CD14-positive monocyte (primary cell): ENCODE measurements at places on chromosomes 6 and 20. TPM values are rescaled to one million over a fixed set of nuclear protein-coding genes. Genes with fewer than 3 reads are reported as not detected.

- no peak for DNase-seq
Observed at GRCh38 chr6:141264101-141264500, 868.6 kb upstream of the GJE1 start.

DNA sequence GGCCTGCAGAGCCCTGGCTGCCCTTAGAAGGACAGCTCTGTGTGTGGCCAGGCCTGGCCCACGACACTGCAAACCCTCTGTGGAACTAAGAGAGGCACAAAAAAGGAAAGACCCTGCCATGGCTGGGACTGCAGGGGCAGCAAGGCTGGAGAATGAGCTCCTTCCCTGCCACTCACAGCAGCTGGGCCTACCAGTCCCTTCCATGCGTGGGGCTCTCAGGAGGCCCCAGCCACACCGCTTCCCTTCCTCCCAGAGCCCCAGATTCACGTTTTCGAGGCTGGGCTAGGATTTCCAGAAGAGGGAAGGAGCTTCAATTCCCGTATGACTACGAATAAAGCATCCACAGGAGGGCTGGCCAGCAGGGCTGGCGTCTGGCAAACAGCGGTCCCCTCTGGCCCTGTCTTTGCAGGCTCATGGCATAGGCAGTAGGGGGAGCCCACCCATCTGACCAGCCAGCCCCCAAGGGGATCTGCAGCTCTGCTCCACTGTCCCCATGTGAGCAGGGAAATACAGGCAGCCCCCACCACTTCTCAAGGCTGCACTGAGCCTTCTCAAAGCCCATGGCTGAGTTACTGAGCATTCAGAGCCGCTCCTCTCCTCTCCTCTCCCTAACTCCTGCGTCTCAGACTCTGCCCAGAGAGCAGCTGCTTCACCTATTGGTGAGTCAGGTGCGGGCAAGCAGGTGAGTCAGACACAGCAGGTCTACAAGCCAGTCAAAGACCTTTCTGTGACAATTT, 53.1 kb downstream of the NINL start:
- no peak for DNase-seq

DNA sequence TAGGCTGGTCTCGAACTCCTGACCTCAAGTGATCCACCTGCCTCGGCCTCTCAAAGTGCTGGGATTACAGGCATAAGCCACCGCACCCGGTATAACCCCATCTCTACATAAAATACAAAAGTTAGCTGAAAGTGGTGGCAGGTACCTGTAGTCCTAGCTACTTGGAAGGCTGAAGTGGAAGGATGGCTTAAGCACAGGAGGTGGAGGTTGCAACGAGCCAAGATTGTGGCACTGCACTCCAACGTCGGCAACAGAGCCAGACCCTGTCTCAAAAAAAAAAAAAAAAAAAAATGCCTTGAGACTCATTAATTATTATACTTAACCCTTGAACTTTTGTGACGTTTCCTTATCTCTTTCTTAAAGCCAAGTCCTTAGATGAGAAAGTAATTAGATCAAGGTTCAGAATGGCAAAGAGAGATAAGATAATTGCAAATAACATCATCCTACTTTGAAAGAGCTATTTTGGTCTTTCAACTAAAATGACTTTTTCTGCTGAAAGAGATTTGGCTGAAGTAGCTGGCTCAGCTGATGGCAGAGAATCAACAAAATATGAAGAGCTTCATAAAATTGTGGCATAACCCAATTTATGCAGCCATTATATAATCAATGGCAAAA, 4.7 kb upstream of the SHLD1 start:
- DNase-seq: no peak

- no peak for DNase-seq
Observed at GRCh38 chr6:129704708-129705107, 5.3 kb downstream of the ARHGAP18 start.

- no peak for DNase-seq
Observed at GRCh38 chr6:80250391-80250997, 144.0 kb downstream of the BCKDHB start.

DNA sequence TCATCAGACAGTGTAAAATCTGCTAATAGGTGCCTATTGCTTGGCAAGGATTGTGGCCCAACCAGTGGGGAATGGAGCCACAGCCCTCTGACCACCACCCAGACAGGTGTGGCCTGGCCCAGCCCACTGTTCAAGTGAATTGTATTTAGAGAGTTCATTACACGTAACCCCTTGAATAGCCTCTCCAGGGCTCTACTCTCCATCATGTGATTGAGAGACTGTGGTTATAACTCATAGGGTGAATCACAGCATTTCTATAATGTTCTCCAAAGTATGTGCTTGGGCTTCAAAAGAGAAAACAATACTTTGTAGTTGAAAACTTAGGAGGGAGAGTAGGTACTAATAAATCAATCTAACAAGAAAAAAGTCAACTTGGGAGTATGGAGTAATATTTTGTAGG, 38.4 kb downstream of the ALDH8A1 start:
- DNase-seq: no peak

DNA sequence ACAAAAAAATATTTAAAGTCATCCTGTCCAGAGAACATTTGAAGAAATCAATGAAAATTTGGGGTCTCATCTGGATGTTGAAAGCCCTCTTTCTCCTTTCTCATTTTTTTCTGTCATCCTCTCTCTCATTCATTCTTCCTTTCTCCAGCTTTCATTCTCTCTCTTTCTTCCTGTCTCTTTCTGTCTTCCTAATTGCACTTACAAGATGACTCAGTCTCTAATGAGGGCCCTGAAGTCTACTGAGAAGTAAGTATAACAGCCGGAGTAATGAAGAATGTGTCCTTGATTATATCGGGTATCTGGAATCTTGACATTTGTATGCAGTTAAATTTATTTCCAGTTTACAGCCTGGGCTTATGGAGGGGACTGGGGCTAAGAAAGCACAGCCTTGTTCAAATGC, 232.2 kb upstream of the SULF2 start:
- no peak for DNase-seq

- DNase-seq: no peak
Observed at GRCh38 chr6:168222115-168223043, 97.2 kb downstream of the DACT2 start.

DNA sequence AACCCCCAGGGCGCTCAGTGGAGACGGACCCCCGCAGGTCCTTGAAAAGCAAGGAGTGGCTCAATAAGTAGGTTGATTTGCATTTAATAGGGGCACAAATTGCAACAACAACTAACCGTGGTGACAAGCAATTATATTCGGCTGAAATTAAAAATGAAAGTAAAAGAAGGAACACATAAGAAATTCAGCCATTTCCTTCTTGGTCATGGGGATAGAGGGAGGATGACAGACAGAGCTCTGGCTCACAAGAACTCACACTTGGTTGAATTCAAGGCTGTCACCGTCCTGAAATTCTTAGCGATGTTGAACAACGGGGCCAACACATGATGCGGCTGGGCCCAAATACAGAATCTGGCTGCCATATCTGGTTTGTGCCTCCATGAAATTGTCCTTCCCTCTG, 129.0 kb downstream of the EDN3 start:
- peak; percentile 3 for DNase-seq

DNA sequence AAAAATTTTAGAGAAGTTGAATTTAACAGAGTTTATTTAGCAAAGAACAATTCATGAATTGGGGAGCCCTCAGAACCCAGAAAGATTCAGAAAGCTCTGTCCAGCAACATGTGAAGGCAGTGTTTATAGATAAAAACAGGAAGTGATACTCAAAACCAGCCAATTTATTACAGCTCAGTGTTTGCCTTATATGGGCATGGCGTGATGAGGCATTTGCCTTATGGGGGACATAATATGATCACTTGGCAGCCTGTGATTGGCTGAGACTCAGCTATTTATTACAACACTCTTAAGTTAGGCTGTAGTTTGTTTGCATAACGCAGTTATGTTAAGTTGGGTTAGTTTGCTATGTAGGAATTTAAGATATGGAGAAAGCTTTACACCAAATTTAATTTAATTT, 11.5 kb downstream of the HLA-DPA1 start:
- DNase-seq: peak; percentile 91

DNA sequence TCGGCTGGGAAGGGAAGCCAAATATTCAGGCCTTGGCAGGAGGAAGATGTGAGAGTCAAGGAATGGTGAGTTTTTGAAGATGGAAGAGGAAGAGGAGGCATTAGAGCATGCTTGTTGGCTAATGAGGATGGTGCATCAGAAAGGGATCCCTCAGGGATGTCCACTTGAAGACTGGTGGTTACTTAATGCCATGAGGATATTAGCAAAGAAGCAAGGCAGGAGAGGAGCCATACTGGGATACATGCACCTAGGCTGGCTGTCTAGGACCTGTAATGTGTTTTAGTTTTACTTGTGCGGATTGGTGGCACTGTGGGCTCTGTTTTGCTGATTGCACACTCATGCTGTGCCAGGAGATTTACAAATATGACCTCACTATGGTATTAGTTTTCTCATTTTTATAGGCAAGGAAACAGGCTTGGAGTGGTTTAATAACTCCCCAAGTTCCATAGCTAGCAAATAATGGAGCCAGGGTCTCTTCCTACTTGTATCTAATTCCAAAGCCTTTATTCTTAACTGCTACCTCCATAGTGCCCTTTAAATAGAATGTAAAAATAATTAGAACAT, 37.8 kb downstream of the NCOA7 start:
- no peak for DNase-seq

DNA sequence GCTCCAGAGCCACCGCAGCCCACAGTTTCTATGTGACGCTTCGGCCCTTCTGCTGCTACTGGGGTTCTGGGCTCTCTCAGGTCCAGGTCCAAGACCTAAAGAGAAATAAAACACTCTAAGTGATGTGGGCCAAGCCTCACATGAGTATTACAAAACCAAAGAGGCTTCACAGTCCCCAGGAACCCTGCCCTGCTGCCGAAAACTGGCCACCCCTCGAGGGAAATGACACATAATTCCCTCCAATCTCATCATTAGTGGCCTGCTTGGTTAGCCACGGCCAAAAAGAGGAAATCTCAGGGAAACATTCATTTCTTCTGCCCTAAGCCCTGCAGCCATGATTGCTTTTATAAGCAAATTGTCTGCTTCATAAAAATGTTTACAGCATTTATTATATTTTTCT, 32.5 kb downstream of the DLL1 start:
- no peak for DNase-seq

- no peak for DNase-seq
Observed at GRCh38 chr20:37506152-37506725, 14.8 kb upstream of the NNAT start.

The HM13 gene
- 320 TPM for polyA plus RNA-seq

GRCh38 chr6:165745492-165745891, 82.5 kb upstream of the PDE10A start:
- no peak for DNase-seq

GRCh38 chr20:29689411-29690225, 1567.8 kb upstream of the DEFB115 start:
- no peak for DNase-seq

The IL20RA gene
- not detected for polyA plus RNA-seq
